ENCODE measurements at places on chromosomes 2 and 18.

GRCh38 chr2:2851806-2852777 is 521.0 kb upstream of the MYT1L start:
- DNase-seq, result no peak

DNA sequence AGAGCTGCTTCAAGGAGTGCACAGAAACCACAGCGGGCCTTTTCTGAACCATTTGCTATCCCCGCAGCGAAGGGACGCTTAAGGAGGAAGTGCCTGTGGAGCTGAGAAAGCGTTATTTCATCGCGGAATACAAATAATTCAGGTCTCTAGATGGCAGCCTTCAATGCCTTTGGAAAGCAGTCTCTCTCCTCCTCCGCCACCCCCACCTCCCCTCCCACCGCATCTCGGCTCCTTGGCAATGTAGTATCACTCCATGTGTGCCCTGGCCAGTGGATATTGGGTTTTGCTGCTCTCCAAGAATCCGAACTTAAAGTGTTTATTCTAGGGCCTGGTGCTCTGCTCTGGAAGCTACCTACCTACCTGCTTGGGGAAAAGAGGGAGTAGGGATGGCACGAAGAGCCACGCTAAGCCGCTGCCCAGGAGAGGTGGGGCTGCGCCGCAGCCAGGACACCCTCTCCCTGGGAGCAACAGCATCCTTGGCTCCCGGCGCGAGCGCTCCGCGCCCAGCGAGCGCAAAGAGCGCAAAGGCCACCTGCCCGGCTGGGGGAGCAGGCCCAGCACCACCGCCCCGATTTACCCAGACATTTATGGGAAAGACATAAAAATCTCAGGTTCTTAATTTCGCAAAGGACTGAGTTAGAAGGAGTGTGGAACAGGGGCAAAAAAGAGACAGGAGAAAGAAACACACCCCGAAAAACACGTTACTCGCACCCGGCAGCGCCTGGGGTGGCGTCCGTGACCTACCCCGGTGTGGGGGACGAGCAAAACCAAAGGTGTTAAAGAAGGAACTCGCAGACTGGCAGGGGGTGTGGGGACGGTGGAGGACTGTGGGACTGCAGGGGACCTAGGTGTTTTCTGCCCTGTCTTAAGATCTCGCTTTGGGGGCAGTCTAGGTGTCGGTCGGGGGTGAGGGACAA is 1.0 kb downstream of the SPHKAP start:
- DNase-seq, result no peak

DNA sequence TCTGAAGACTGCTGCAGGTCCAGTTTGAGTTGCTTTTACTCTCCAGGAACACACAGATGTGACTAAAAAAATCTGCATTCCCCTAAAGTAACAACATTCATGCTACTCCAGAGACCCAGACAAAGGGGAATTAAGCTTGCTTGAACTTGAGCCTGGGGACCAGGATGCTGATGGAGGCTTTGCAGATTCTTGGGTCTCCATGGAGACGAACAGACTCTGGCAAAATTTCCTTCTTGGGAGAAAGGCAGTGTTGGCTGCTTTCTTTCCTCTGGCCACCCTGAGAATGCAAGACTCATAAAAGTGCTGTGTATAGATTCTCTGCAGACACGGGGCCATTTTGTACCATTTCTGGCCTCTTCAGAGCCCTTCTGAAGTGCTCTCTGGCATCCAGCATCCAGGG is 112.0 kb downstream of the ACTR3 start:
- DNase-seq, result no peak

DNA sequence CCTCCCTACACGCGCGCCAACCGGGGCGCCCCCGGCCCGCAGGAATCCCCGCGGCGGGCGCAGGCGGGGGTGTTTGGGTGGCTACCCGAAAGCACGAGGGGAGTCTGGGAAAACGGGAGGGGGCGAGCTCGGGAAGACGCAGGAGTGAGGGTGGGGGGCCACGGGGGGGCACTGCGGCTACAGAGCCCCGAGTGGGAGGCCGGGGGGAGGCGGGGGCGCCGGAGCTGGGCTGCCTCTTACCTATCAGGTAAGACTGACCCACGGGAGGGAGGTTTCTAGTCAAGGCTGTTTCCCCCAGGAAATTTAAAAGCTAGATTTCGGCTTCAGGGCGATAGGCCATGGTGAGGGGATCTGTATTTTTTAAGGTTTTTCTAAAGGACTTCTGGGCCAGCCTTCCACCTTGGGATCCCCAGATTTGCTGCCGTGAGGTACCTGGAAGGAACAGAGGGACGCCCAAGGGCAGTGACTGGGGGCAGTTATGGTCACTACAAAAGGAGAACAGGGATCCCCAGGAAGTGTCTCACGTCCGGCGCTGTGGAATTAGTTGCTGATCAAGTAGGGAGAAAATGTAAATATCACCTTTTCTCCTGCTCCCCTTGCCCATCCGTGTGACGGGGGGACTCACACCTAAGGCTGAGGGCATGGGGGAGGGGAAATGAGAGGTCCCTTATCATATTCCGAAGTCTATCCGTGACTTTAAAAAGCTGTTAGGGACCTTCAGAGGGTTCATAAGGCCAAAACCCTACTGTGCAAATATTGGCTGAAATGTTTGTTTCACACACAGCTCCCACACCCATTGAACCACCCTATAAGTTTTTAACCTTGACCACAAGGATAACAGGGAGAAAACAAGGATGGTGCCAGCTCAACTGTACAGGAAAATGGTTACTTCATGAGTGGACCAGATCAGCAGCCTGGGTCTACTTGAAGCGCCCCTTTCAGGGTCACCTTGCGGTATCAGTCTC is 638 bp upstream of the IRS1 start:
- DNase-seq, result no peak

DNA sequence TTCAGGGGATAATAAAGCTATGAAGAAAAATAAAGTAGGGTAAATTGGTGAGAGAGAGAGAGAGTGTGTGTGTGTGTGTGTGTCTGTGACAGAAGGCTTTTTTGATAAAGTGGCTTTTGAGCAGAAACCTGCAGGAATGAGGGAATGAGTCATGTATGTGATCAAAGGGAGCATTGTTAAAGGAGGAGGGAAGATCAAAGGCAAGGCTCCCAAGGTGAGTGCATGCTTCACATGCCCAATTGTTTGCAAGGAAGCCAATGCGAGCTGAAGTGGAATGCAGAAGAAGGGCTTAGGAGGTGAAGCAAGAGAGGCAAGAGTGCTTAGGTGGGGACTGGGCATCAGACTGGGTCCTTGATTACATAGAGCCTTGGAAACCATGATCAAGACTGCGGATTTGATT is 96.8 kb downstream of the DNAH6 start:
- DNase-seq, result no peak

GRCh38 chr2:144409241-144409640 is 110.7 kb downstream of the ZEB2 start:
- no peak for DNase-seq

DNA sequence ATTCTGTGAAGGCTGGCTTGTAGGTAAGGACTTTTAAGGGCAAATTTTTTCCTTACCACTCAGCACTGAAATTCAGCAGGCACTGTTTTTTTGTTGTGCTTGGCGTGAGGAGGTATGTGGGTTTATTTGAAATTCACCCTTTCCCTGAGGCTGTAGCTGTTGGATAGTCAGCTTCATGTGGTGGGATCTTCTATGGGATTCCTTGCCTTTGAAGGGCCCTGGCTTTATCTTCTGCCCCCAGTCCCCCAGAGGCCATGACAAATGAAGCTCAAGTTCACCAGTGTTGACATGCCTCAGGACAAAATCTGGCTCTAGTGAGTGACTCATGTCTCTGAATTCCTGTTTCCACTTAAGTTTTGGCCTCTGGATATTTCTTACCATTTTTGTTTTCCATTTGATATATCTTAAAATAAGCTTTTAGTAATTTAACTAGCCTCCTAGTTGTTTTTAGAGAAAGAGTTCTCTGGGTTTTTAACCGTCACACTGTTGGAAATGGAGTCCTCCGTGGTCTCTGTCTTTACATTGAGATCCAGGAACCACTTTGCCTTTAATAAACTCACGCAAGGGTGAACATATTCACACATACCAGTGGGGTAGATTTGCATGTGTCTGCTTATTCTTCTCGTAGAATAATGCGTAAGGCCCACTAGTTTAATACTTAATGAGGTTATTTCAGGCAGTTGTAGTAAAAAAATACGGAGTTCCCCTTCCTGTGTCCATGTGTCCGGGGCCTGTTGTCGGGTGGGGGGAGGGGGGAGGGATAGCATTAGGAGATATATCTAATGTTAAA is 211.1 kb upstream of the FAM98A start:
- no peak for DNase-seq

- no peak for DNase-seq
Observed at GRCh38 chr2:142222715-142223114, 91.9 kb upstream of the LRP1B start.

DNA sequence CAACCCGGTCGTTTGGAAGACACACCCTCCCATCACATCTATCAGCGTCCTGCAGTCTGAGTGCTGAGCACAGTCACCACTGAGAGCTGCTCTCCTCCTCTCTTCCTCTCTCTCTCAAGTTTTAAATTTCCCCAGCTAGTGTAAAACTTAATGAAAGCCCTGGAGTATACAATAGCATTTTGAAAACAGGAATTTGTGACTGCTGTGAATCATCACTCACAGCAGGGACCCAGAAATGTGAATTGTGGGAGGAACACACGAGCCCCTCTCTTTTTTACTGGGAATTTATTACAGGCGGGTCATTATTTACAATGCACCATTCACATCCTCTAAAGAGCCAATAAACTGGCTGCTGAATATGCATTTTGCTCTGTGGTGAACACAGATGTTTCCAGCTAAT is 185.0 kb upstream of the SMIM21 start:
- no peak for DNase-seq

DNA sequence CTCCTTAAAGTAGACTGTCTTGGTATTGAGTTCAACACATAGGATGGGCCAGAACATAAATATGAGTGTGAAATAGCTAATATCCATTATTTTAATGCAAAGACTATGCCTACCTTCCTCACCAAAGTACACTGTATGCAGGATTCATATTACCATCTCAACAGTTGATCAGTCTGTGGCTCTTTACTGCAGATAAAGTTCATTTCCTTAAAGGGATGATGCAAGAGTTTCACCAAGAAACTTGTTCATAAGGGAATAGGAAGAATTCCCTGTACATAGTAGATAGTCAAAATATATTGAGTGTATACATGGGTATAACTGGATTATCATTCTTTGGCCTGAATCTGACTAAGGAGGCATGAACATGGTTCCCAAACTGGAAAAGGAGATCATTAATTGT is 35.0 kb downstream of the MARS2 start:
- DNase-seq, result no peak

- DNase-seq, result no peak
Observed at GRCh38 chr2:147488472-147488871, 356.4 kb upstream of the ACVR2A start.

GRCh38 chr2:24080701-24081100 is 3.9 kb downstream of the TP53I3 start:
- no peak for DNase-seq

GRCh38 chr2:195212586-195212985 is 444.4 kb upstream of the SLC39A10 start:
- DNase-seq, result no peak

- DNase-seq, result no peak
Observed at GRCh38 chr2:178279142-178279541, 84.8 kb downstream of the OSBPL6 start.

DNA sequence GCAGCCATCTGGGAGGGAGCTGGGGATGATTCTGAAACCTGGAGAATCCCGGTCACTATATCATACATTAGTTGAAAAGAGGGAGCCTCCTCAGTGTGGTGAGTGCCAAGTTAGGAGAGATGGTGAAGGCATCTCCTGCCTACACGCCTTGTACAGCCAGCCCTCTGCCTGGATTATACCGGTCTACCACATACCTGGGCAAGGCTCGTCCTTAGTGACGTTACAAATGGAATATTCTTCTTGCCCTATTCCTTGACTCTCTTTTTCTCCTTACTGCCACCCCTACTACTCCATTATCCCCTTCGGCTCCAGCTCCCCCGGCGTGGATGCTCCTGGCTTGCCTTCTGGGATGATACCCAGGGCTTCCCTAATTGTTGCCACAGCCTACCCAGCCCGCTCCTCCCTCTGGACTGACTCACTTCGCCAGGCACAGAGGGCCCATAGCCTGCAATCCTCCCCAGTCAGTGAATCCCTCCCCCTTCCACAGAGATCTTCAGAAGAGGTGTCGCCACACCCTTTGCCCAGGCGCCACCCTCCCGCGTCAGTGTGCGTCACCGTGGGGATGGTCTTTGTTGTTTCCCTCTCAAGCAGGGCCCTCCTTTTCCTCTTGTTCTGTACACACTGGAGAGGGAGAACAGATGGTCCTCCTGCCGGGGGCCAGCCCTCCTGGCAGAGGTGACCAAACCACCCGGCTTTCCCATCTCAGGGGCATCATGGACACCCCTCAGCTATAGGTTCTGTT is 115.2 kb upstream of the EPAS1 start:
- no peak for DNase-seq

DNA sequence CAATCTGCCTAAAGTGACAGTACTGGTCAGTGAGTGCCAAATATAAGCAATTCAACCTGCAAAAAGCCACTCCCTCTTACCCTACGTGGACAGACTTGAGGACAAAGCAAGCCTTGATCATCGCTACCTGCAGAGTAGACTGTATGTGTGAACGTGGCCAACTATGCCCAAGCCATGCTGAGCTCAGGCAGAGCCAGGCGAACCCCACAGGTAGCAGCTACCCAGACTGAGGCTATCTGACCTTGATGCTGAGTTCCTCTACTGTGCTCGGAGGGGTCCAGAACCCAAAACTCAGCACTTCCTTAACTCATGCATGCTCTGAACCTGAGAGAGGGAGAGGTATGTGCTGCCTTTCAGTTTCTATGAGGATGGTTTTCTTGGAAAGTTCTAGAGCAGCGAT is 63.5 kb upstream of the TMEM200C start:
- DNase-seq, result no peak

DNA sequence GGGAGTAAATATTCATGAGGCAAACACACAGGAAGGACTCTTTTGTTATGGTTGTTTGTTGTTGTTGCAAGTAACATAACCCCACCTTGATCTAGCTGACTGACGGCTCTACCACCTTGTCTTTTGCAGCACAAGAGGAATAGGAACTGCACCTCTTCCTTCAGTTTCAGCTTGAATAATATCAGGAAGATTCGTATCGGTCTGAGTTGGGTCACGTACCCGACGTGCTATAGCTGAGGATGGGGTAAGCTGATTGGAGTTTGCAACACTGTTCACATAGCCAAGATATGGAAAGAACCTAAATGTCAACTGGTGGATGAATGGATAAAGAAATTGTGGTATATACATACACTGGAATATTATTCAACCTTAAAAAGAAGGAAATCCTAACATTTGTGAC is 14.5 kb upstream of the IL1RN start:
- DNase-seq, result no peak

GRCh38 chr2:216696751-216697560 is 1.6 kb upstream of the IGFBP5 start:
- no peak for DNase-seq

Data from effector memory CD4-positive, alpha-beta T cell (primary cell).